ENCODE measurements at places on chromosomes 2 and 18.

DNA sequence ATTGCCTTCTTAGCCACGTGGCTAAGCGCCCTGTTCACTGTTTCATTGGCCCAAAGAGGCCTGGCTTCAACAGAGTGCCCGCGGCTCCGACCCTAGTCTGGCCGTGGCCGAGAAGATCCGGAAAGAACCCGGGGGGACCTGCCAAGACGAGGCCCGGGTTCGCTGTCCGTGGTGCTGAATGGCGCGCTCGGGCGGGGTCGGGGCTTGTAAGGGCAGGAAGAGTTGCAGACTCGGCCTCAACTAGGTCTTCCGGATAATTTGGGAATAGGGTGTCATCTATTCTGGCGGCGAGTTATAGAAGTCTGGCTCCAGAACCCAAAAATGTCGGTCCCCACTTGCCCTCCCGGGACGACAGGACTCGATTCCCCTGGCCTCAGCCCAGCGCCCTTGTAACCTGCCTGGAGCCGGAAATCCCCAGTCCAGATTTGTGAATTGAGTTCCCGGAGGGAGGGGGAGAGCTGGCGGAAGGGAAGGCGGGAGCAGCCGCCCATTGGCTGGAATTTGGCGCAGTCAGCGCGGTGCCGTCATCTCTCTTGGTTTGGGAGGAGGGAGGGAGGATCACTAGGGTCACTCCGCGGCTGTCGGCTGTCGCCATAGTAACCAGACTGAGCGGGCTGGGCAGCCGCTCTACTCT, 3.5 kb downstream of the CDK5R2 start:
- no peak for DNase-seq

DNA sequence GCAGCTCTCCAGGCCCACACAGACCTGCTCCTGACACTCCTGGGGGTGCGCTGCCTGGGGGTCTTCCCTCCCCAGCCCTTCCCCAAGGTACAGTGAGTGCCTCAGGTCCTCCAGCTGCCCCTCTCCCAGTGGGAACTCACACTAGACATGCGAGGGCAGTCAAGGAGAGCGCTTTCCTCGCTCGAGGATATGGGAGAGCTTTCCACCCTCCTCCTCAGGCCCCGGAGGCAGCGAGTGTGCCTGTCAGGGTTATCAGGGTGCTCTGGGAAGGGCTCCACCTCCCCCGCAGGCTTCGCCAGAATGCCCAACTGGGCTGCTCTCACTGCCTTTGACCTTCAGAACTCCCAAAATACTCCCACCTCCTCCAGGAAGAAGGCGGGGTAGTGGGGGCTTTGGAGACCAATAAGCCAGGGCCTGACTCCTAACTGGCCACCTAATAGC, 85.7 kb upstream of the LAPTM4A start:
- DNase-seq: no peak

DNA sequence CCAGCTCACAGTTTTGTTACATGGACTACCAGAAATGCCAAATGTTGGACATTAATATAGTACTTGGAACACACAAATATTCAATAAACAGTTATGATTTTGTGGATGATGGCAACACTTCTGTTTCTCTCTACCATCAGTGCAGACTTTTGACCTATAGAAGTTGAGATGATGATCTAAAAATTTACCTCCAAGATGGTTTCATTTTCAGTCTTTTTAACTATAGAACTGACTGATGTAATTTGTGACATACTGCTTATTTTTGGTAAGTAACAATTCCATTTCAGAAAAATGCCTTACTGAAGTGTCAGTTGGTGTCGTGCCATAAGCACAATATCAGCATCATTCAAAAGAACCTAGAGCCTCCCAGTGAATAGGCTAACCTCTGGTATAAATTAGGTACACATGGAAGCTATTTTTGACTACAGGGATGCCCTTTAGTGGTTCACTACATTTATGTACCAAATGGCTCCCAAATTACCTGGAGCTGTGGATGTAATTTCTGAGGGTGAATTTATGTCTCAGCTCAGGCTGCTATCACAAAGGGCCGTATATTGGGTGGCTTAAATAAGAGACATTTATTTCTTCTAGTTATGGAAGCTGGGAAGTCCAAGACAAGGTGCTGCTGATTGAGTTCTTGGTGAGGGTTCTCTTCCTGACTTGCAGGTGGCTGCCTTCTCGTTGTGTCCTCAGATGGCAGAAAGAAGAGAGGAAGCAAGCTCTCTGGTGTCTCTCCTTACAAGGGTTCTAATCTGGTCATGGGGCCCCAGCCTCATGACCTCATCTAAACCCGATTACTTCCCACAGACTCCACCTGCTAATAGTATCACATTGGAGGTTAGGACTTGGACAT, 66.5 kb downstream of the ALPK2 start:
- DNase-seq: no peak

DNA sequence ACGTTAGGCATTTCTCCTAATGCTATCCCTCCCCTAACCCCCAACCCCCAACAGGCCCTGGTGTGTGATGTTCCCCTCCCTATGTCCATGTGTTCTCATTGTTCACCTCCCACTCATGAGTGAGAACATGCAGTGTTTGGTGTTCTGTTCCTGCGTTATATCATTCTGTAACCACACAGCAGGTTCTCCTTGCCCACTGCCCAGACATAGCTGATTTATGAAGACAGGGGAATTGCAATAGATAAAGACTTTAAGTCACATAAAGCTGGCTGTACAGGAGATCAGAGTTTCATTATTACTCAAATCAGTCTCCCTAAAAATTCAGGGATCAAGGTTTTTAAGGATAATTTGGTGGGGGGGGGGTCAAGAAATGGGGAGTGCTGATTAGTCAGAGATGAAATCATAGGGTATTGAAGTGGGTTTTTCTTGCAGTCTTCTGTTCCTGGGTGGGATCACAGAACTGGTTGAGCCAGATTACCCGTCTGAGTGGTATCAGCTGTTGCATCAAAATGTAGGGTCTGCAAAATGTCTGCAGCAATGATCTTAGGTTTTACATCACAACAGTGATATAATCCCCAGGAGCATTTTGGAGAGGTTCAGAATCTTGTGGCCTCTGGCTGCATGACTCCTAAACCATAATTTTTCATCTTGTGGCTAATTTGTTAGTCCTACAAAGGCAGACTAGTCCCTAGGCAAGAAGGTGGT, 392.1 kb upstream of the KCNJ3 start:
- DNase-seq: no peak

DNA sequence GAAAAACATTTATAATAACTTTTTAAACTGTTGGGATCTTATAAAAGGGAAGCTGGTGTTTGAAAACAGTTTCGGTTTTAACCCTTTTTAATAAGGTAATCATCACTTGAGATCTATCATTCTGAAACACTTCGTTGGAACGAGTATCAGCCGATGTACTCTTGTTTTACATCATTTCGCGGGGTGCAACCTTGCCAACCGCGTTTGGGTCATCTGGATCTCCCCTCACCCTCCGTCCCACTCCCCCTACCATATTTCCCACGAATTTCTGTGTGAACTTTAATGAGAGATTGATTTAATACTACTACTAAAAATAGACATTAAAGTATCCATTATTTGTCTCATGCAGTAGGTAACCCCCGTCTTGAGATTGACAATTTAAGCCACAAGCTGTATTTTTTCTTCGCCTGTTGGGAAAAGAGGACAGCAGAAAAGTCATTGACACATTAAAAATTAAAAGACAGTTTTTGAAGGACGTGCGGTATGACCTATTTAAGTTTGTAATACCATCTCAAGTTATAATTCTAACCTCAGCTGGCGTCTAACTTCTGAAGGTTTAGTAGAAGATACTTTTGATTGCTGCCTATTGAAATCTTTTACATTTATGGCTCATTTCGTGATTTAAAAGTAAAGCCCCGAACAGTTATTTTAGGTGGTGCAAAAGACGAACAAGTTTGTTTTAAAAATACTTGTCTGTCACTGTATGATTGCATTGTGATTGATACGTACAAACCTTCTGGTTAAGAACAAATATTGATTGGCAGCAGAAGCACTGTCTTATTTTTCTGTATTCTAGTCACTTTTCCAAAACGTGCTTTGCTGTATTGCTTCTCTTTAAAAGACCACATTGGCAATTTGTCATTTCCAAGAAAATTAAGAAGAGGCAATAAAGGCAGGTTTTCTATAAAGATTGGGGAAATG, 1.5 kb downstream of the CREB1 start:
- DNase-seq: no peak

DNA sequence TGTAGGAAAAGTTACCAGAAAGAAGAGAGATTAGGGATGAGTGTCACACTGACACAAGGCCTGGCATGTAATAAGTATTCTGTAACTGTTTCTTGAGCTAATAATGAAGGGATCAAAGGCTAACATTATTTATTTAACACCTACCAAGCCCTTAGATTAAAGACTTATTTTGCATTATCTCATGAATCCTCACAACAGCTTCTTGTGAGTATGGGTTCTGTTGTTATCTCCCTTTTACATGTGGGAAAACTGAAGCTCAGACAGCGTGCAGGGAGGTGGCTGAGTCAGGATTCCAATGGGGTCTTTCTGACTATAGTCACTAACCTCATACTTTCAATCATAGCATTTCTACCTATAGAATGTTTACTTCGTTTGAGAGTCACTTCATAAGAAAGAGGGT, 79.0 kb upstream of the PROKR1 start:
- DNase-seq: no peak
